ENCODE measurements at places on chromosomes 5 and 9.

GRCh38 chr5:141611289-141611688 lies 7.5 kb downstream of the DIAPH1 start:
- no peak for DNase-seq

- no peak for DNase-seq
These were observed 30.6 kb downstream of the KDM4C start for GRCh38 chr9:6788162-6789016.

- no peak for DNase-seq
These were observed 2019.5 kb upstream of the NUDT12 start for GRCh38 chr5:105581988-105582690.

DNA sequence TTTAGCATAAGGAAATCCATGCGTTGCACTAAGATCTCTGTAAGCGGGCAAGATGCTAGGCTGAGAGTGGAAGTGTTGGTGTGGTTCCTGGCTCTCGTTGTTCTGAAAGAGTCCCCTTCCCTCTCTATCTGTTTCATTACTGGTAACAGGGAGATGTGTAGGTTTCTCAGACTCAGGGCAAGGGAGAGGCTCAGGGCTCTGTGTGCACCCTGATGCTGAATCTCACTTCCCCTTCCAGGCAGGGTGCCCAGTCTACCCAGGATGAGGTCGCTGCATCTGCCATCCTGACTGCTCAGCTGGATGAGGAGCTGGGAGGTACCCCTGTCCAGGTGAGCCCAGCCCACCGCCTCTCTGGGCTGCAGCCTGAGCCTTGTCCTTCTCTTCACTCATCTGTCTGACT lies 45.7 kb downstream of the STOM start:
- no peak for DNase-seq

DNA sequence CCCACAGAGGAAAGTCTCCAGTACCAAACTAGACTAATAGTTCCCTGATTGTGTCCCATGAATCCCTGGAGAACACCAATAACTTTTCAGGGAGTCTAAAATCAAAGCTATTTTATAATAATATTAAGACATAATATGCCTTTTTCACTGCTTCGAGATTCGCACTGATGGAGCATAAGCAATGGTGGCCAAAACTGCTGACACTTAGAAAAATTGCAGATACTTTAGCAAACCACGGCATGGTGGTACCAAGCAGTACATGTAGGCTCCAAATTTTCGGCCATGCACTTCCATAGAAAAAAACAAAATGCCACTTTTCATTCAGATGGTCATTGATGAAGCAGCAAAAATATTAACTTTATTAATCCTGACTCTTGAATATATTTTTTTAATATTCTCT lies 100.3 kb upstream of the PCSK1 start:
- DNase-seq, result no peak

- no peak for DNase-seq
These were observed 18.9 kb downstream of the ADAMTS2 start for GRCh38 chr5:179326122-179326927.

- DNase-seq, result no peak
These were observed 307.6 kb upstream of the PCSK5 start for GRCh38 chr9:75582870-75583269.

GRCh38 chr9:136211441-136212344 lies 6.8 kb upstream of the LHX3 start:
- no peak for DNase-seq

- DNase-seq, result no peak
These were observed 36.6 kb downstream of the UHRF2 start for GRCh38 chr9:6449645-6450044.

- no peak for DNase-seq
These were observed 246.9 kb upstream of the GAS1 start for GRCh38 chr9:87193925-87194868.

DNA sequence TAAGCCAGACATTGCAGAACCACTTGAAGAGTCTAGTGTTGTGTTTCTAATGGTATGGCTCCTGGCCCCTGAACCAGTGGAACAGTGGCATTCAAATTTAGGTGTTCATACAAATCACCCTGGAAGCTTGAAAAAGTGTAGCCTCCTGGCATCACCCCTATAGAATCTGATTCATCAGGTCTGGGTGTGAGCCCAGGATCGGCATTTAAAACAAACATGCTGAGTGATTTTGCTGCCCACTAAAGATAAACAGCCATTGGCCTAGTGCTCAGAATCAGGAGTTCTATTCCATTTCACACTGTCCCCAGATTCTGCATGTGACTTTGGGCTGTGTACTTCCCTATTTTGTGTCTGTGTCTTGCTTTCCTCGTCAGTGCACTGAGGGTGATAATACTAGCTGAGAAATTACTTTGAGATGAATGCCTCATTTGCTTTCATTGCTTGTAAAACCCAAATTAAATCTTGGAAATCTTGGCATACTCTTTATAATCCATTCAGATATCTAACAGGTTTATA lies 241.5 kb upstream of the CLINT1 start:
- DNase-seq, result no peak

All from stimulated activated CD8-positive, alpha-beta memory T cell treated with anti-CD3 and anti-CD28 coated beads, Interleukin-4, amount 100 ng/mL, for 1 hour (primary cell).